ENCODE measurements at places on chromosomes 4 and X.

DNA sequence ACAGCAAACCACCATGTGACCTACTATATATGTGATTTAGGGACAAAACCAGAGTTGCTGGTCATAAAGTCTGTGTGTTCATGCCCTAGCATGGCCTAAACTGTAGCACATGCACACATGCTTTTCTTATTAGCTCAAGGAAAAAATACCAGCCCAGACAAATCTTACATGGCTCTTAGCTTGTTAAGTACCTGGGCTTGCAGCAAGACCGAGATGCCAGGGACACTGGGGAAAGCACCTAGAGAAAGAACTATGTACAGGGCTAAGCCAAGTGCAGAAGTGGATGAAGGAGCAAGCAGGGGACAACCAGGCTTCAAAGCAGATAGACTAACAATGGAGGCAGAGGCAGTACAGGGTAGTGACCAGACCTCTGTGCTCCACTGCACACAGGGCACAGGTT, 3.4 kb upstream of the GABRE start:
- DNase-seq, result no peak

GRCh38 chrX:23898412-23898959, 9.3 kb downstream of the APOO start:
- DNase-seq, result peak; percentile 71

GRCh38 chr4:2362266-2363055, 56.0 kb downstream of the ZFYVE28 start:
- DNase-seq, result no peak

- DNase-seq, result no peak
These were observed 20.7 kb upstream of the UCHL1 start for GRCh38 chr4:41236032-41236431.

GRCh38 chr4:155413451-155413850, 36.7 kb upstream of the MAP9 start:
- no peak for DNase-seq

DNA sequence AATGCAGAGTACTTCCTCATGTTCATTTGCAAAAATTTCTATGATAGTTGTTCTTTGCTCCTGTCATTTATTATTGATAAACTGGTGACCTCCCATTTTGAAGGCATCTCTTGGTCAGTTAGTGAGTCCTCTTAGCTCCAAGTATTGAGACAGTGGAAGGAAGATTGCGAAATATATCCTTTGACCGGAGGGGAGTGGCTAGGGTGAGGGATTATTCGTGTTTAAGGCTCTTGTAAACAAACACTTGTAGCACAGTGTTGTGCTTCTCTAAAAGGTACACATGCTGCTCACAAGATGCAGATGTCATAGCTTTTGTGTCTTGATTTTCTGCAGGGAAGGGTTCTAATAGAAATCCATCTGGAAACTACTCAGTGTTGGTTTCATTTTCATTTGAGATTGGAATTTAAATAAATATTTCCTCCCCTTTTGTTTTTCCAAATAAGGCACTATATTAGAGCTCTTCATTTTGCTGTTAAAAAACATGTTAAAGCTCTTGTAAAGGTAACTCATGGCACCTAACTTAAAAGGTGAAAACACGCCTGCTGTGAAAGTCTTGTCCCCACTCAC, 21.8 kb downstream of the TXLNG start:
- peak; percentile 87 for DNase-seq

DNA sequence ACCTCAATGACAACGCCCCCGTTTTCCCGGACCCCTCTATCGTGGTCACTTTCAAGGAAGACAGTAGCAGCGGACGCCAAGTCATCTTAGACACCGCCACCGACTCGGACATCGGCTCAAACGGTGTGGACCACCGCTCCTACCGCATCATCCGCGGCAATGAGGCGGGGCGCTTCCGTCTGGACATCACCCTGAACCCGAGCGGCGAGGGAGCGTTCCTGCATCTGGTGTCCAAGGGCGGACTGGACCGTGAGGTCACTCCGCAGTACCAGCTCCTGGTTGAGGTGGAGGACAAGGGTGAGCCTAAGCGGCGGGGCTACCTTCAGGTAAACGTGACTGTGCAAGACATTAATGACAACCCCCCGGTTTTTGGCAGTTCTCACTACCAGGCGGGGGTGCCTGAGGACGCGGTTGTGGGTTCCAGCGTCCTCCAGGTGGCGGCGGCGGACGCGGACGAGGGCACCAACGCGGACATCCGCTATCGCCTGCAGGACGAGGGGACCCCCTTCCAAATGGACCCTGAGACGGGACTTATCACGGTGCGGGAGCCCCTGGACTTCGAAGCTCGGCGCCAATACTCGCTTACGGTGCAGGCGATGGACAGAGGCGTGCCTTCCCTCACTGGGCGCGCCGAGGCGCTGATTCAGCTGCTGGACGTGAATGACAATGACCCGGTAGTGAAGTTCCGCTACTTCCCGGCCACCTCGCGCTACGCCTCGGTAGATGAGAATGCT, 2.2 kb downstream of the FAT4 start:
- DNase-seq, result peak; percentile 64

- DNase-seq, result peak; percentile 1
These were observed 231.1 kb upstream of the ARHGAP24 start for GRCh38 chr4:85243857-85244256.

DNA sequence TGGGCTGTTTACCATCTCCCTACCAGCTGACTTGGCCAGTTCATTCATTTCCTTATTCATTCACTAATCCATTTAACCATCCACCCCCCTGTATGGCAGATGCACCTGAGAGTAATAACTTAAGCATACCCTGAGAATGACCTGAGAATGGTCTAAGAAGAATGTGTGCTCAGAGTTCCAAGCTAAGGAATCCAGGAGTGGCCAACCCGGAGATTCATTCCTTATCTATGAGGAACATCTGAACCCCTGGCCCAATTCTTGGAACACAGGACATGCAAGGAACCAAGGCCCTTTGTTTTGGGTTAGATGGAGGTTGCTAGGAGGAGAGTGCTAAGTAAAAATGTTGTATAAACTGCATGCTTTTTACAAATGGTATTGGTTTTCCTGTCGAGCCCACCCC, 13.5 kb upstream of the STARD8 start:
- no peak for DNase-seq

DNA sequence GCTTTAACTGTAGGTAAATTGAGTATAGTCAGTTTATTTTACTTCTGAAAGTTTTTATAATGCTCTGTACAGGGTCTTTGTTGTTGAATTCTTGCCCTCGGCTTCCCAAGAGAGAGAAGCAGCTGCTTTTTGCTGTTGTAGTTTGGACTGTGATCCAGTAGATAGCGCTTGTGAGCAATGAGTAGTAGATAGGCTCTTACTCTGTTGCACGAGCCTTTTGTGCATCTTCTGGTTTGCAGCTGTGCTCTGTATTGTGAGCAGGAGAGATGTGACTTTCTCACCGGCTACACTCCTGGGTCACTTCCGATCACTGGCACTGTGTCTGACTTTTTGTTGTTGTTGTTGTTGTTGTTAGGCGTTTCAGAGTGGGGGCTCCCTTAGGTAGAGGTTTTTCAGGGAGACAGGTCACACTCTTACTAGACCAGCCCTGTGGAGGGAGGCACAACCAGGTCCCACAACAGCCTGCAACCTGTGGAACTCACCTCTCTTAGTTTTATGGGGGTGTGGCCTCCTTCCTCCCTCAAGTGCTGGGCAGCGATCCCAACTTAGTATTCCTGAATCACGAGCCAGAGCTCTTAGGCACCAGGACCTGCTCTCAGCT, 822.1 kb upstream of the GALNTL6 start:
- peak; percentile 40 for DNase-seq

DNA sequence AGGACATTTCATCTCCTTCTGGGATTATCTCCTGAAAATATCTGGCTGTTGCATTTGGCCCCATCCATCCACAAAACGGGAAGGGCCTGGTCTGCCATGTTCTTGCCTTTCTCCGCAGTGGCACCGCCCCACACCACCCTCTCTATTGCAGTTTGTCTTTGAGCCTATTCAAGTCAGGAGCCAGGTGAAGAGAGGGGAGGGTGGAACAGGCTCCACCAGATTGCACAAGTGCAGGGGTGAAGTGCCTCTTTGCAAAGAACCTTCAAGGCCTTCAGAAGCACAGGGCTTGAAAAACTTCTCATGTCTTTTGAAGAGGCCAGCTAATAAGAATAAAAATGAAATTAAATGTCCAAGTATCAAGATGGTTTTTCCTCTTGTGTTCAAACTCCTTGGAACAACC, 28.7 kb downstream of the RS1 start:
- no peak for DNase-seq

DNA sequence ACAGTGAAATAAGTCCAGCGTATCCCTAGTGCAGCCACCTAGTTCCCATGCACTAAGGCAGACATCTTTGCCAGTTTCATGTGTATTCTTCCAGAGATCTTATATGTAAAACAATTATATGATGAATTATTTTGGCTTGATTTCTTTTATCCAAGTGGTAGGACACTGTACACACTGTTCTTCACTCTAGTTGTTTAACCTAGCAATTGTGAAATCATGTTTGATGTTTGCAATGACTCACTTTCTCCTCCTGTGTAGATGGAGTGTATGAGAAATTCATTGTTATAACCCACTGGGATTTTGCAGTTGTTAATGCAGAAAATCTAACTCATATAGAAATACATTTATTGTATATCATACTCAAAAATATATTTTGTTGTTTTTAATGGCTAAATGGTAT, 17.5 kb upstream of the TBC1D1 start:
- peak; percentile 51 for DNase-seq

DNA sequence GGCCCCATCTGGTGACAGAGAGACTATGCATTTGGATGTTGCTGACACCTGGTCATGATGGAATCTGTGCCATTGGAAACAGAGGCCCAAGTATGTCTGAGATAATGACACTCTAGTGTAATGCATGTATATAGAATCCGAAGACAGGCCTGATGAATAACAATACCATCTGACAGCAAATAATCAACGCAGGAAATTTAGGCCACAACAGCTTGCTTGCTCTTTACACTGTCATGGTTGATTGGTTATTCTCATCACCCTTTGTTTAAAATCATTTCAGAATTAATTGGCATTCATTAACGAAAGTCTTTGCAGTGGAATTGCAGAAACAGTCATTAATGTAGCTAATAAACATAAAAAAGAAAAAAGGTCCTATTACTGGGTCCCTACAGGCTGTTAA, 194.8 kb downstream of the AFF2 start:
- DNase-seq, result no peak

DNA sequence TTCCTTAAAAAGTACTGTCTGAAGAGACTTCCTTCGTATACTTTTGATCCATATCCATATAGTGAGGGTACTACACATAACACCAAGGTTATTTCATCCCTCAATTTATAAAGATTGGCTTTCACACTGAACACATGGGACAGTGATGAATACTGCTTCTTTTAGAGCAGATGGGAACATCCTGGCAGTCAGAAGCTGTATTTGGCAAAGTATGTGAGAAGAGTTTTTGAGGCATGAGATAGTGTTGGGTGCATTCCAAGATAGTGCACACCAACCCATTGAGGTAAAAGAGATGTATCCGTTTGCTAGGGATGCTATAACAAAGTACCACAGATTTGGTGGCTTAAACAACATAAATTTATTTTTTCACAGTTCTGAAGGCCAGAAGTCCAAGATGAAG, 141.1 kb downstream of the MOSPD2 start:
- no peak for DNase-seq

GRCh38 chr4:176036585-176037205, 28.9 kb upstream of the WDR17 start:
- no peak for DNase-seq

DNA sequence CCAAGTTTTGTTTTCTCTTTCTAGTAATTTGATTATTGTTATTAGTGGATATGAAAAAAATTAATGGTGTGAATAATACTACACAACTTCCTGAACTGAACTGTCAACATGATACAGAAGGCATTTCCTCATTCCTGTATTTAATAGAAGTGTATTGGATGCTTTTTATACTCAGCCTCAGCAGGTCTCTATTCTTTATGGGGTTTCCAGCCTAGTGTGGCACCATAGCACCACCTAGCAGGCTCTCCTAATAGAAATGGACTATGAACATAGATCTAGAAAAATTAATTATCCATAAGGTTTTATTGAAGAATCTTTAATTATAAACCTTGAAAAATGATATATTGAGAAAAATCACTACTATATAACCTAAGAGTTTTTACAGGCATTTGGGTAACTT, 52.4 kb downstream of the GLRB start:
- peak; percentile 42 for DNase-seq

- DNase-seq, result peak; percentile 77
These were observed 9.8 kb upstream of the BCOR start for GRCh38 chrX:40107291-40108161.

DNA sequence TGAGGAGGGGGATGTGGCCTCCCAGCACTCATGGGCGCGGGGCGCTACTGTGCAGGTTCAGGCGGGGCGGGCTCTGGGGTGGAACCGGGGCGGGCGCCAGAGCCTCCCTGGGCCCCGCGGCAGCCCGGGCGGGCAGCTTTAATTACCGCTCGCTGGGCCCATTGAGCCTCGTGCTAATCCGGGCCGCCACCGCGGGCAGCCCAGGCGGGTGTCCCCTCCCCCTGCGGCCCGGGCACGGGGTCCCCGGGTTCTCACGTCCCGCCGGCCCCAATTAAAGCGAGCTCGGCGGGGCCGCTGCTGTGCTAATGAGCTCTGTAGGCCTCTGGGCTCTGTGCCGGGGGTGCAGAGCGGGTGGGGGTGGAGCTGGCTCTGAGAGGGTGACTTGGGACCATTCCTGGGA, 22.8 kb upstream of the FGFR3 start:
- no peak for DNase-seq

DNA sequence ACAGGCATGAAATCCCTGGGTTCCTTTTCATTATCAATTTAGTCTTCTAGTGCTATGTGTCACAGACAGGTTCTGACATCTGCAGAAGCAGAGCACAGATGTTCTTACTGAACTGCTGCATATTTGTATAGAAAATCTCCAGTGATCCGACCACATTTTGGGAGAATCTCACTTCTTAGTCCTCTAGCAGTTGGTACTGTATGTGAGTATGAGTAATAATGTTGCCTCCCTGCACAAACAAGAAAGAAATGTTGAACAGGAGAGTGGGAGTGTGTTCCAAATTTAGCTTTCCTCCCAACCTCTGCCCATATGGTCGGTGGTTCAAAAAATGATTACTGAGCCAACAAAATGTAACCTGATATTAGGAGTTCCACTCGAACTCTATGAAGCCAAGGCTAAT, 165.3 kb upstream of the GPC4 start:
- no peak for DNase-seq

GRCh38 chr4:55178226-55179005, 53.0 kb upstream of the KDR start:
- DNase-seq, result no peak

DNA sequence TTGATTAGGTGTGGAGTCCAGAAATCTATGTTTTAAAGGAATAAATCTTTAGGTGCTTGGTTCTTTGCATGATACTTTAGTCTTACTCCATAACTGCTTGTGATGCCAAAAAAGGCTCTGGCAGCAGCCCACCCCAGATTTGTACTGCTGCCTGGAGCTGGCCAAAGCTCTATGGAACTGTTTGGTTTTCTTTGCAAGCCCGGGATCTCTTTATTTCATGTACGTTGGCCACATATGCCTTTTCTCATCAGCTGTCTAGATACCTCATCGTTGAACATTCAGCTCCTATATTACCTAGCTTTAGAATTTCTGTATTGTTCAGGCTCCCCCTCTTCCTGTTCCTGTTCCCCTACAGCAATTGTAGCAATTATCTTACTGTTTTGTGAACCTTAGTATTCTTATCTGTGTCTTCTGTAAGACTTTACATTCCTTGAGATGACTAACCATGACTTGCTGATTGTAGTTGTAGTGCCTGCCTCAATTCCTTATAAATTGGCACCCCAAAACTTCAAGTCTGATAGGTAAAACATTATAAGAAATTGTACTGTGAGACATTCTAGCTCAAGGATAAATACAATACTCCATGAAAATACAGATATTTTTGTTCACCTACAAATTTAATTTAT, 199.4 kb upstream of the GPRIN3 start:
- DNase-seq, result no peak

Measured in mesenchymal stem cell (in vitro differentiated cells and primary cell).